ENCODE measurements at places on chromosomes 7 and 10.

DNA sequence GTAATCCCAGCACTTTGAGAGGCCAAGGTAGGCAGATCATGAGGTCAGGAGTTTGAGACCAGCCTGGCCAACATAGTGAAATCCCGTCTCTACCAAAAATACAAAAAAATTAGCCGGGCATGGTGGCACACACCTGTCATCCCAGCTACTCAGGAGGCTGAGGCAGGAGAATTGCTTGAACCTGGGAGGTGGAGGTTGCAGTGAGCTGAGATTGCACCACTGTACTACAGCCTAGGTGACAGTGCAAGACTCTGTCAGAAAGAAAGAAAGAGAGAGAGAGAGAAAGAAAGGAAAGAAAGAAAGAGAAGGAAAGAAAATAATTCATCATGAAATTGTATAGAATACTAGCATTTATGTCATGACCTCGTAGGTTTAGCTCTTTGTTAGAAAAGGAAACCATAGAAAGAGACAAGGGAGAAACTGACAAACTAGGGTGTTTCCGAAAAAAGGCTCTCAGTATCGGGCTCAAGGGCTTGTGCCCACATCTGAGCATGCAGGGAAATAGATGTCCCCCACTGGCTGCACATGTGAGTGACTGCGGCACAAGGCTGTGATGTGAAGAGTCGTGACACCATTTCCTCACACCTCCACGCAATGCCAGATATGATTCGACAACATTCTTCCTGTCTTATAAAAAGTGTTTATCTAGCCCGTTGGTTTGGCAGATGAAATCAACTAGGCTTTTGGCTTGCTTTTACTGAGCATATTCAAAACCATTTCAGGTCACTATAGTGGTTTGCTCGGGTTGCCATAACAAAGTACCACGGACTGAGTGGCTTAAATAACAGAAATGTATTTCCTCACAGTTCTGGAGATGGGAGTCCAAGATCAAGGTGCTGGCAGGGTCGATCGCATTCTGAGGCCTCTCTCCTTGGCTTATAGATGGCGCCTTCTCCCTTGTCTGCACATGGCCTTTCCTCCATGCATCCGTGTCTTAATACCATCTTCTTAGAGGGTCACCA, 2.0 kb downstream of the SRGN start:
- no peak for DNase-seq
- no peaks in the 10 kb centered on the region for H3K4me1 ChIP-seq
- H3K27ac ChIP-seq = peak overlapping the region; percentile 84
- no peaks in the 10 kb centered on the region for H3K36me3 ChIP-seq
- peak overlapping the region; percentile 63 for H3K4me3 ChIP-seq

GRCh38 chr7:117889611-117890010, 16.4 kb upstream of the CTTNBP2 start:
- no peak overlapping the region for H3K4me3 ChIP-seq
- no peaks in the 10 kb centered on the region for H3K4me1 ChIP-seq
- H3K27me3 ChIP-seq = no peaks in the 10 kb centered on the region
- DNase-seq = no peak

DNA sequence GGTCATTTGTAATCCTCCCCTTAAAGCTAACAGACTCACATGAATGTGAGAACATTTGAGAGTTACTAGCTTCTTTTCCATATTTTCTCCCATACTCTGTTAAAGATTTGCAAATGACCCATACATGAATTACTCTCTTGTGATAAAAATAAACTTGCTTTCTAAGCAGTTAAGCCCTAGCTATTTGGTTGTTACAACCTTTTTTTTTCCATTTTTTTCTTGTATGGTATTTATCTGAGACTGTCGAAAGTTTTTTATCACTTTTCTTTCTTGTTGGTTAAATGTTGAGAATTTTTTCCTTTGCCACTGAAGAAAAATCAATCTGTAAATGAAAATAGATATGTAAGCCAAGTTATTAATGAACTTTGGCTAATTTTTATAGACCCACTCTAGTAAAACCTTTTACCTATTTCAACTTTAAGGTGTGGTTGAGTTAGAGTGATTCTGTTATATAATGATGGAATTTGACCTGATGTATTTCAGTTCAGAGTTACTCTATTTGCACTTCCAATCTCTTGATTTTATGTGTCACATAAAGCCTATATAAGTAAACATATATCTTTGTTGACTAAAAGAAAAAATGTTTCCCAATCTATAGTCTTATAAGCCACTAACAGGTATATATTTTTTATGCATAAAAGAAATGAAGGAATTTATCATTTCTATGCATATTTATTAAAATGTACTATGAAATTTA, 19.0 kb upstream of the TMEM229A start:
- H3K27me3 ChIP-seq = no peaks in the 10 kb centered on the region
- no peak overlapping the region for H3K27ac ChIP-seq
- no peaks in the 10 kb centered on the region for H3K36me3 ChIP-seq
- DNase-seq = no peak
- no peak overlapping the region for H3K4me3 ChIP-seq
- no peaks in the 10 kb centered on the region for H3K4me1 ChIP-seq

- no peaks in the 10 kb centered on the region for H3K4me1 ChIP-seq
- H3K36me3 ChIP-seq = no peaks in the 10 kb centered on the region
- no peak overlapping the region for H3K4me3 ChIP-seq
- DNase-seq = no peak
Measured at GRCh38 chr10:110487411-110488331, 10.0 kb upstream of the DUSP5 start.

GRCh38 chr10:58721601-58722281, 209.1 kb downstream of the BICC1 start:
- no peak overlapping the region for H3K4me3 ChIP-seq
- no peak for DNase-seq
- no peak overlapping the region for H3K27ac ChIP-seq
- H3K4me1 ChIP-seq = no peaks in the 10 kb centered on the region
- no peaks in the 10 kb centered on the region for H3K27me3 ChIP-seq

DNA sequence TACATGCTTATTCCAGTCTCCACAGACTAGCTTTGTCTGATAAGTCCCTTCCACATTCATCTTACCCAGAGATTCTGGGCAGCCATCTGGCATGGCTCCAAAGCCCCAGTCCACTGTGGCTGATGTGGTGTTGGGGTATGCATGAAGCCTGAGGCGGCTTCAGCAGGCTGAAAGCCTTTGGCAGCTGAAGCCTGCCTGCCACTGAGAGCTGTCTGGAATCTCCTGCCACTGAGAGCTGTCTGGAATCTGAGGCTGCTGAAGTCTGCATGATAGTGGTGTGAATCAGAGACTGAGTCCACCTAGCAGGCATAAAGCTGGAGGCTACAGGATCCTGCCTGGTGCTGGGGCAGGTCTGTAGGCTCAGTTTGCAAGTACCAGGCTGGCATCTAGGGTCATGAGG, 87.1 kb downstream of the DYNC1I1 start:
- H3K36me3 ChIP-seq = no peaks in the 10 kb centered on the region
- no peaks in the 10 kb centered on the region for H3K4me1 ChIP-seq
- no peaks in the 10 kb centered on the region for H3K27me3 ChIP-seq
- no peak overlapping the region for H3K4me3 ChIP-seq
- H3K27ac ChIP-seq = no peak overlapping the region

DNA sequence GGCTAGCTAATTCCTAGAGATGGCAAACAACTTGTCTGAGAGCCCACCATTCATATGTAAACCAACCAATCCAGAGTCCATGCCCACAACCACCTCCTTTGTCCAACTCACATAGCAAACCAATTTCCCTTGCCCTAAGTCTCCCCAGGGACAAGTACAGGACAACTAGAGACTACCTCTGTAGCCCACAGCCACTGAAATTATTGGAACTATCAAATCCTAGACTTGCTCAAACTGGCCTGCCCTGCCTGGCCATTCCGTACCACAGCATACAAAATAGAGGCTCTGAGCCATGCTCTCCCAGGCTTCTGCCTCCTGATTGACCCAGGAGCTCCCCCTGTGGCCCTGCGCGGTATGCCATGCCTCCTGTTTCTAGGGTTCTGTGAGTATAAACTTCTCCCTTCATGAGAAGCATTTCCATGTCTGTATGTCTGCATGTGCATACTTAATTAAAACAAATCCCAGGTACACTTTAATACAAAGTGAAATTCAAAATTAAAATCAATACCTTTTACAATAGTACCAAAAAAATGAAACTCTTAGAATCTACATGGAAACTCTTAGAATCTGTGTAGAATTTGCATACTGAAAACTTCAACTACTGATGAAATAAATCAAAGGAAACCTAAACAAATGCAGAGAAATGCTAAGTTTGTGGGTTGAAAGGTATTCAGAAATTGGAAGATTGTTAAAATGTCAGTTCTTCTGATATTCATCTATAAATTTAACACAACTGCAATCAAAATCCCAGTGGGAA, 4.0 kb upstream of the HECW1 start:
- H3K36me3 ChIP-seq = no peaks in the 10 kb centered on the region
- peaks cover 10% of the 10 kb centered on the region for H3K4me1 ChIP-seq
- no peaks in the 10 kb centered on the region for H3K27me3 ChIP-seq
- H3K27ac ChIP-seq = no peak overlapping the region
- no peak overlapping the region for H3K4me3 ChIP-seq
- peak; percentile 69 for DNase-seq

GRCh38 chr10:122263971-122264370, 7.1 kb upstream of the BTBD16 start:
- no peaks in the 10 kb centered on the region for H3K36me3 ChIP-seq
- no peak for DNase-seq
- no peaks in the 10 kb centered on the region for H3K4me1 ChIP-seq
- H3K27ac ChIP-seq = no peak overlapping the region
- H3K4me3 ChIP-seq = no peak overlapping the region

GRCh38 chr7:157573244-157573643, 236.4 kb downstream of the DNAJB6 start:
- no peak for DNase-seq
- no peak overlapping the region for H3K4me3 ChIP-seq
- no peaks in the 10 kb centered on the region for H3K36me3 ChIP-seq
- no peak overlapping the region for H3K27ac ChIP-seq
- H3K4me1 ChIP-seq = no peaks in the 10 kb centered on the region
- peaks cover 12% of the 10 kb centered on the region for H3K27me3 ChIP-seq

DNA sequence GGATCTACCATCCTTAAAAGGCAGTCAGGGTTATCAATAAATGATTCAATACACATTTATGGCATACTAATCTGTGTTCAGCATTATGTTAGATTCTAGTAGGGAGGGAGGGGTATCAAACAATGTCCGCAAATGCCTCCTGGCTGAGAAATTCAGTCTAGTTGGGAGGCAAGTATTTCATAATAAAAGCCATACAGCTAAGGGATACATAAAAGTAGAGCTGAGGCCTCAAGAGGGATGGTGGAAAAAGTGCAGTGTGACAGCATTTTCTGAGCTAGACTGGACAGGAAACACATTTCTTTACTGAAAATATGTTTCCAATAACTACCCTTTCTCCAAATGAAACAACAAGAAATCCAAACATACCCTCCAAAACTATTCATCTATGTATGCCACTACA, 152.8 kb upstream of the LRRN3 start:
- no peak overlapping the region for H3K4me3 ChIP-seq
- no peaks in the 10 kb centered on the region for H3K36me3 ChIP-seq
- H3K4me1 ChIP-seq = no peaks in the 10 kb centered on the region
- no peaks in the 10 kb centered on the region for H3K27me3 ChIP-seq

DNA sequence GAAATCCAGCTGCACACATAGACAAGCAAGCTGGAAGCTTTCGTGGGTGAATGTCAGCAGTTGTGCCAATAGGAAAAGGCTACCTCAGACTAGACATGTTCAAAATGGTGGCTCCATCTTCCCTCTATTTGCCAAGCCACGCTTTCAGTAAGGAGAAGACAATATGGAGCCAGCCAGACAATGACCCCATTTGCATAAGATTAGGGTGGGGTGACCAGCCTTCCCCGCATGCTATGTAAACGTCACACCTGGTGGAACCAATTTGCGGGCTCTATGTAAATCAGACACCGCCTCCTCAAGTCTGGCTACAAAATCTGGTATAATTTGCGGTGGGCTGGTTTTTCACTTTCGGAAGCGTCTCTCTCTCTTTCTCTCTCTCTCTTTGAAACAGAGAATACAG, 297.4 kb upstream of the PCDH15 start:
- peaks cover 3% of the 10 kb centered on the region for H3K27me3 ChIP-seq
- H3K36me3 ChIP-seq = no peaks in the 10 kb centered on the region
- H3K4me1 ChIP-seq = no peaks in the 10 kb centered on the region
- no peak overlapping the region for H3K4me3 ChIP-seq
- no peak for DNase-seq
- H3K27ac ChIP-seq = no peak overlapping the region

GRCh38 chr10:73888514-73888913, 14.2 kb upstream of the CAMK2G start:
- H3K4me3 ChIP-seq = no peak overlapping the region
- H3K27me3 ChIP-seq = no peaks in the 10 kb centered on the region
- no peak overlapping the region for H3K27ac ChIP-seq
- H3K36me3 ChIP-seq = no peaks in the 10 kb centered on the region
- no peak for DNase-seq
- H3K4me1 ChIP-seq = peaks cover 3% of the 10 kb centered on the region

GRCh38 chr10:110876000-110876399, 4.3 kb downstream of the PDCD4 start:
- H3K4me1 ChIP-seq = peaks cover 3% of the 10 kb centered on the region
- no peak overlapping the region for H3K27ac ChIP-seq
- DNase-seq = no peak
- H3K36me3 ChIP-seq = no peaks in the 10 kb centered on the region
- H3K4me3 ChIP-seq = no peak overlapping the region

- H3K27ac ChIP-seq = no peak overlapping the region
- H3K4me1 ChIP-seq = peaks cover 3% of the 10 kb centered on the region
- peaks cover 2% of the 10 kb centered on the region for H3K36me3 ChIP-seq
- H3K27me3 ChIP-seq = no peaks in the 10 kb centered on the region
- H3K4me3 ChIP-seq = no peak overlapping the region
Measured at GRCh38 chr10:132663666-132664365, 122.1 kb downstream of the NKX6-2 start.

GRCh38 chr7:117085275-117085674, 132.0 kb downstream of the ST7 start:
- no peak overlapping the region for H3K27ac ChIP-seq
- no peaks in the 10 kb centered on the region for H3K4me1 ChIP-seq
- H3K4me3 ChIP-seq = no peak overlapping the region
- no peaks in the 10 kb centered on the region for H3K36me3 ChIP-seq
- DNase-seq = no peak

DNA sequence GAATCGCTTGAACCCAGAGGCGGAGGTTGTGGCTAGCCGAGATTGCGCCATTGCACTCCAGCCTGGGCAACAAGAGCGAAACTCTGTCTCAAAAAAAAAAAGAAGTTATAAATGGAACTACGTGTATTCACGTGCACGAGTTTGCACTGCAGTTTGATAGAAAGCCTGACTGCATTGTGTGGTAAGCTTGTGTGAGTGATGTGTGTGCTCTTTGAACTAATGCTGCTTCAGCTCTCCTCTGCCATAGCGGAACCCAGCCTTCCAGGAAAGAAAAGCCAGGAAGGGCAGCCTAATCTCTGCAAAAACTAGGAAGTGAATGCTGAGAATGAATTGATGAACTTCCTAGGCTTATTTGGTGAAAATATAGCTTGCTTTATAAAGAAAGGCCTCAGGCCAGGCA, 15.6 kb upstream of the MKRN1 start:
- H3K36me3 ChIP-seq = no peaks in the 10 kb centered on the region
- H3K4me3 ChIP-seq = no peak overlapping the region
- no peaks in the 10 kb centered on the region for H3K27me3 ChIP-seq

Data from liver (tissue), 10 donors.